Large intestine (tissue), 12 donors: ENCODE measurements at places on chromosomes 7 and 10. TPM values are rescaled to one million over a fixed set of nuclear protein-coding genes. Genes with fewer than 3 reads are reported as not detected.

DNA sequence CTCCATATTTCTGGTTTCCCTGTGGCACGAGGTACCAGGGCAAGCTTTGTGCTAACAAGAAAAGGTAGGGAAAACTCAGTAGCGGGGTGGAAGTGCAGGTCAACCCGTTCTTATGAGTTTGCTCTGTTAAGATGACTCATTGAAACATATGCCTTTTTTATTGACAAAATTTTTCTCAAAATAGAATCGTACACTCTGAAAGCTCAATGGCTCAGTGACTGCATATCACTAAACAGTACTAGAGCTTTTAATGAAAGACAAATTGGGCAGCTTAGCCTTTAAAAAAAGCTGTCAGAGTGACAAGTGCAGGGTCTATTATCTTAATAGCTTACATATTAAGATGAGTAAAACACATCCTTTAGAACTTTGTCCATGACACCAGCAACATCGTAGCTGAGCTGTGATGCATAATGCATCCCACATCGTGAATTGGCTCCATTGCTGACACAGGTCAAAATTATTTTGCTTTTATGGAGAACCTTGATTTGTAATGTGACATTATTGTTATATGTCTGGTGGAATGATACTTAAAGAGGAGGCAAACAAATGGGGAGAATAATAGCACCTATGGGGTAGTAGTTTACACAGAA, 264.4 kb downstream of the ETV1 start:
- DNase-seq = no peak

GRCh38 chr7:117827862-117828261, 45.4 kb downstream of the CTTNBP2 start:
- DNase-seq = no peak

GRCh38 chr10:92208736-92209135, 82.1 kb downstream of the CPEB3 start:
- no peak for DNase-seq

WEE2 gene
- 5.1 TPM for polyA plus RNA-seq

GRCh38 chr7:6252341-6252746, 20.1 kb downstream of the CYTH3 start:
- no peak for DNase-seq

DNA sequence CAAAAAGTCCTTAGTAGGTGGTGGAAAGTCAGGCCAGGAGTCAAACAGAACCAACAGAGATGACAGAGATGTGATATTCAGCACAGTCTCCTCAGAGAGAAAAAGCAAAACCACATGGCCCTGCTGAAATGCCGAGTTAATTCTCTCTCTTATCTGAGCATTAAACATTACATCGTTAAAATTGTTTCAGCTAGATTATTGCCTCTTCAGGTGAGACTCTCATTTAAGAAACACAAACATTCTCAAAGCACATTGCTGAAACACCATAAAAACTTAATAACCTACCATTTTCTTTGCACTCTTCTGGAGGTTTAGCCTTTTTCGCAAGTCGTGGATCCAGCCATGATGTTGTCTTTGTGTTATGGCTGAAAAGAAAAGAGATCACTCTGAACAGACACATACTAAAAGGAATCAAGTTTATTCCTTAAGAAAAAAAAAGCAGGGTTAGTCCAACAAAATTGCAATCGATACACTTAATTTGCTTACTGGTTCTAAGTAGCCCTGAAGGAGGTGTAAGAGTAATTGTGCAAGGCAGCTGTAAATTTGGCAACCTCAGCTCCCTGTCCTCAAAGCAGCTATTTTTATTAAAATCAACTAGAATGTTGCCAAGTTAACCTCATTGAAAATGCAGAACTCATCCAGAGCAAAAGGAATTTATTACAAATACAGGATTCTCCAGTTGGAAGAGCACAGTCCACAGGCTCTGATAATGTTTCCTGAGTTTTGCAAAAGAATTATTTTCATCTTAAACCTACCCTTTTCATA, 691.1 kb downstream of the PHTF2 start:
- DNase-seq = no peak

DNA sequence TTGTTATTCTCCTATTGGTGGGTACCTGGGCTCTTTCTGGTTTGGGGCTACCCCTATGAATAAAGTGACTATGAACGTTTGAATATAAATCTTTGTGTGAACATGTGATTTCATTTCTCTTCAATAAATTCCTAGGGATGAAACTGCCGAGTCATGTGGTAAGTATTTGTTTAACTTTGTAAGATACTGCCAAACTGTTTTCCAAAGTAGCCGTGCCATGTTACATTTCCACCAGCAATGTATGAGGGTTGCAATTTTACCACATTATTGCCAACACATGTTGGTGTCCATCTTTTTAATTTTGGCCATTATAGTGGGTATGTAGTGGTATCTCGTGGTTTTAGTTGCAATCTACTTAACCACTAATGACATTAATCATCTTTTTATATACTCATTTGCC, 94.7 kb downstream of the ZNRF2 start:
- DNase-seq = no peak

ACTR3C gene
- polyA plus RNA-seq = 6.1 TPM

- DNase-seq = no peak
Observed at GRCh38 chr7:68610701-68611100, 987.6 kb upstream of the AUTS2 start.

GRCh38 chr7:132622081-132622480, 45.8 kb upstream of the PLXNA4 start:
- no peak for DNase-seq

TIMM23 gene
- polyA plus RNA-seq = 52.0 TPM

DNA sequence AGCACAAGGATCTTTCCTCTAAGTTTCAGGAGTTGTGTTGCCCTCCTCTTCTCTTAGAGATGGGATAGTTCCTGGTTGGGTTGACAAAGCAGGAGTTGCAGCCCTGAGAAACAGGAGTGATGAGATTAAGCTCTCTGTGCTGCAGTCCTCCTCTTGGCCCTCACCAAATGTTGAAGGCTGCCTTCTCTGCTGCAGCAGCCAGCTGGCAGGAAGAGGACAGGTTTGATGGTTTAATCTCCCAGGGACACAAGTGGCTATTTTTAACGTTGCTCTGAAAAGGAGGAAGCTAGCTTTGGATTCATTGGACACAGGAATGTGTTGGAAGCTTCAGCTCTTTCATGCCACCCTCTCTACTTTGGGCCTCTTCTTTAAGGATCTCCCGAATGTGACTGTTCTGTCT, 9.4 kb downstream of the STRIP2 start:
- no peak for DNase-seq

VCL gene
- 69.3 TPM for polyA plus RNA-seq

TUBB8 gene
- 0.81 TPM for polyA plus RNA-seq

DNA sequence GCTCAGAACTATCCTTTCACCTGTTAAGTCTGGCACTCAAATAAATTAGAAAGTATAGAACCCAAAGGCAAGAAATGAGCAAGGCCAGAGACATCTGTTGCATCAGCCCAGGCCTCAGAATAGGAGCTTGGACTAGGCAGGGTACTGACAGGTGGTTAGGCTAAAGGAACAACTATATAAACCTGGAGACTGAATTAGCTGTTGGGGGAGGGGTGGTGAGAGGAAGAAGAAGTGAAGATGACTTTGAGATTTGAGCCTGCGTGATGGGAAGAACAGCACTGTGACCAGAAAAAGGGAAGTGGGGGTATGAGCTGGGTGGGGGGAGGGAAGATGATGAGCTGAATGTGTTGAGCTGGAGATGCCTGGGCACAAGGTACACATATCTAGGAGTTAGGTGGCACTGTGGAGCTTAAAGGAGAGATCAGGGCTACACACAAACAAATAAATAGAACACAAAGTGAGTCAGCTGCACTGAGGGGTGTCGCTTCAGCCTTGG, 244.7 kb downstream of the PTEN start:
- no peak for DNase-seq

SEMA3A gene
- polyA plus RNA-seq = 11.7 TPM

DNA sequence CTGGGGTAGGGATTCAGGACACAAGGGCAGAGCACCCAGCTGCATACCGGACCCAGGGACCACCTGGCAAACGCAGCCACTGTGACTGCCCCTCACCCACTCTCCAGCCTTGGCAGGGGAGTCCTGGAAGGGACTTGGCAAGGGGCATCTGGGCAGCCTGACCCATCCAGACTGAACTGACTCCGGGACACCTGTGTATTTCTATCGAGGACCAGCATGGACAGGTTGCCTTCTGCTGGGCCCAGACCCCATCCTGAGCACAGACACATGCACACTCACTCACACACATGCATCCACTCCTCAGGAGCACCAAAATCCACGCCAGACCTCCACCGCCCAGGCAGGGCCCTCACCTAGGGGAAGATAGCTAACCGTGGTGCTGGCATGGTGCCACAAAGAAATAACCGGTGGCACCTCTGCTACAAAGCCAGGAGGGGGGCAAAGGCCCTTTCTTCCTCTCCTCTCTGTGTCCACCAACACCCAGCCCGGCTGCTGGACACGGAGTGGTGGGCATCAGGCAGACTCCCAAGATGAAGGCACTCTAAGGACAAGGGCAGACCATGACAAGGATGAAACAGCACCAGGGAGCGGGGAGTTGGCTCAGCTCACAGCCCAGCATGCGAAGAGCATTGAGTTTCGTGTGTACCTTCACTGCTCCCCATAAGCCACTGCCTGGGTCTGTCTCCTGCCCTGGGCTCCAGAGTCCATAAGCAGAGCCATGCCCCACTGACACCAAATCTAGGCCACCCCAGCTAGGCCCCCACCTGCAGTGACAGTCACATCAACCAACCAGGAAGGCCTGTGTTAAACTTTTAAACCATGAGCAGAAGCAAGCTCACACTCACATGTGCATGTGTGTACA, 35.3 kb downstream of the KCNH2 start:
- DNase-seq = no peak

DNA sequence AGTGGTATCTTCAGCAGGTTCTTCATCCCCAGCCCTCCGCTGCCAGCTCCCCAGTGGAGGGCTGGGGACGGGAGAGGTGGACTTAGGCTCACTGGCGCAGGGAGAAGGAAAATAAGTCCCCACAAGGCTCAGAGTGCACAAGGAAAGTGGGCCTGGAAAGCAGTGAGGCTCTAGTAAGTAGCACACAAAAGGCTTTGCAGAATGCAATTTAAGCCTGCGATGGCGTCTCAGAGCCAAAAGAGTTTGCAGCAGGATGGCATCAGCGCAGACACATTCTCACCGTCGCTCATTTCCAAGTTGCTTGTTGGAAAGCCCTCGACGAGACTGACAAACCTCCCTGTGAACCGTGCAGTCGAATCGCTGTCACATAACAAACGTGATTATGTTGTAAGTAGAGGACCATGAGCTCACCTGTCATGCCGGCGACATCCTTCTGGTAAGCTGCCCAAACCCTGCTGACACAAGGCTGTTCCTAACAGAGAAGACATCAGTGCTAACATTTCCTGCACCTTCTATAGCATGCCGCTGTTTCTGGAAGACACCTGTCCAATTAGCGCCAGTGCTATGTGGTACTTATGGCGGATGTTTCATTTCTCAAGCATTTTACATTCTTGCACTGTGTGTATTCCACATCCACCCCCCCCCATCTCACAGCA, 98.3 kb upstream of the NPVF start:
- DNase-seq = no peak

DDX50 gene
- polyA plus RNA-seq = 37.0 TPM

SMURF1 gene
- polyA plus RNA-seq = 14.5 TPM

DNA sequence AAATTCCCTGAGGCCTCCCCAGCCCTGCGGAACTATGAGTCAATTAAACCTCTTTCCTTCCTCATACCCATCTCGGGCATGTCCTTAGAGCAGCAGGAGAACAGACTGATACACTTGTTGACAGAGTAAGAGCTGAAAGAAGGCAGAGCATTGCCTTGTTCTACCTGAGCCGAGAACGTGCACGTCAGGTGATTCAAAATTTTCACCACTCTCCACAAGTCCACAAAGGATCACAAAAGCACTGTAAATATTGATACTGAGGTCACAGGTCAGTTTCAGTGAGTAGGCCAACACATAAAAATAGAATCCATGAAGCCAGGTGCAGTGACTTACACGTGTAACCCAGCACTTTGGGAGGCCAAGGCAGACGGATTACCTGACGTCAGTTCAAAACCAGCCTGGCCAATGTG, 27.8 kb downstream of the DCLRE1C start:
- no peak for DNase-seq

TSPAN33 gene
- 9.6 TPM for polyA plus RNA-seq

- no peak for DNase-seq
Observed at GRCh38 chr7:94251-94801, 98.0 kb upstream of the FAM20C start.

- peak; percentile 14 for DNase-seq
Observed at GRCh38 chr7:35988818-35989217, 164.2 kb upstream of the EEPD1 start.

MEOX2 gene
- polyA plus RNA-seq = 3.3 TPM

DNA sequence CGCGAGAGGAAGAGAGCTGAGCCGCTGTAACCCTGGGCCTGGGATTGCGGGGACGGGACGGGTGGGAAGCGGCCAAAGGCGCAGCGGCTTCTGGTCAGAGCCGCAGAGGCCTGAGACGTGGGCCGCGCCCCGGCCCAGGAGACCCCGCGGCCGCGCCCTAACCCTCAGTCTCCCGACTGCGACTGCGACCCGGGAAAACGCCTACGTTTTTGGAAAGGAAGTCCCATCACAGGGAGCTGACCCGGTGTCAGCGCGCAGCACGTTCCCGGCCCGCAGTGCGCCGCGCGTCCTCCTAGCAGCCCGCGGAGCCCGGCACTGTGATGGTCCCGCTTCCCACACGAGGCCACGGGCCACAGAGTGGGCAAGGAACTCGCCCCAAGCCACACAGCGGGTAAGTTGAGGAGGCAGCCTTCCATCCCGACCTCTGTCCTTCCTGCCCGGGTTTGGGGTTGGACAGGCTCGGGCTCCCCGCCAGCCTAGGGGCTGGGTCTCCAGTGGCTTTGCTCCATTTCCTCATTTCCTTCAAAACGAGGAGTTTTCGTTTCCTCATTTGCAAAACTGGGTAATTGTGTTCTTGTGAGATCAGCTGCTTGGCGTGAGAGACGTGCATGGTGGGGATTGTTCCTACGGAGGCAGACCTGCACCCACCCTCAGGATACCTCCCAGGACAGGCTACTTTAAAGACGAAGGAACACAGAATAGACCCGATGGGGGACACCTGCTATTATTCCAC, 1.2 kb downstream of the GPNMB start:
- DNase-seq = no peak

DNA sequence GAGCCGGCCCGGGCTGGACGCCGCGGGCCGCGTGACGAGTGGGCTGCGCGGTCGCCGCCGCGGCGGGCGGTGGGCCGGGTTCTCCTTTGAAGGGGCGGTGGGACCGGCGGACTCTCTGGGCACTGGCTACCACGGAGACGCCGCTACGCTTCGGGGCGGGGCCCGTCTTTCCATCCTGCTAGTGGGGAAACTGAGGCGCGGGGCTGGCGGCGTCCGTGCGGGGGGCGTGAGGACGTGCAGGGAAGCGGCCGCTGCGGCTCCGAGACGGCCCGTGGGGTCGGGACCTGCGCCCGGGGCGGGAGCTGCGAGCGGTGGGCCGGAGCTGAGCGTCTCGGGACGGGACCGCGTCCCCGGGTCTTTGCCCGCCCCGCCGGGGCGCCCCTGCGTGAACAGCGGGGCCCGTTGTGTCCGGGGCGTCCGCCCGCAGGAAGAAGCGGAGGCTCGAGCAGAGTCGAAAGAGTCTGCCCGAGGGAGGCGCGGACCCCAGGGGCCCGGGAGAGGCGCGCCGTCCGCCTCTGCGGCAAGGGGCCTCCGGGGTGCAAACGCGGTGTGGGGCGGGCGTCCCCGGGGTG, 548 bp upstream of the BNIP3 start:
- DNase-seq = no peak
